ENCODE measurements at places on chromosomes 1 and 21. TPM values are rescaled to one million over a fixed set of nuclear protein-coding genes. Genes with fewer than 3 reads are reported as not detected.

Gene ADPRS
- 9.0 TPM for total RNA-seq

Gene CCDC27
- not detected for total RNA-seq

Gene CYP4X1
- 2.4 TPM for total RNA-seq

- DNase-seq = no peak
Measured at GRCh38 chr1:52041551-52042185, 8.1 kb upstream of the KTI12 start.

Gene GPR25
- not detected for total RNA-seq

GRCh38 chr1:178723546-178723945 is 1.5 kb upstream of the RALGPS2 start:
- DNase-seq = no peak

- DNase-seq = no peak
Measured at GRCh38 chr21:24147674-24148073, 1459.6 kb downstream of the MRPL39 start.

GRCh38 chr1:201397675-201398074 is 1.4 kb downstream of the LAD1 start:
- peak; percentile 74 for DNase-seq

Gene DCLRE1B
- total RNA-seq = 1.6 TPM

DNA sequence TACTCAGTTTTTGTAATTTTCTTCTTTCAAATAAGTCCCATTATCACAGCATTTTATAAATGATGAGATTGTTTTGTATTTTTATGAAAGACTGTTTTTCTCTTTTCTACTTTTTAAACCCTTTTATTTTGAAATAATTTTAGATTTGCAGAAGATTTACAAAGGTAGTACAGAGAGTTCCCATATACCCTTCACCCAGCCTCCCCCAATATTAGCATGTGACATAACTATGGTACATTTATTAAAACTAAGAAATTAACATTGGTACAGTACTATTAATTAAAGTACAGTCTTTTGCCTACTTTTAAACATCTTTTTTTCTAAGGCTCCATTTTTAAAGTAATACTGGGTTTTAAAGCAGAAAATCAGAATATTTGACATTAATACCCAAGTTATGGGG is 35.6 kb upstream of the LAMC2 start:
- no peak for DNase-seq

Gene CHI3L1
- total RNA-seq = 60.6 TPM

Gene TGFBR3
- 9.3 TPM for total RNA-seq

DNA sequence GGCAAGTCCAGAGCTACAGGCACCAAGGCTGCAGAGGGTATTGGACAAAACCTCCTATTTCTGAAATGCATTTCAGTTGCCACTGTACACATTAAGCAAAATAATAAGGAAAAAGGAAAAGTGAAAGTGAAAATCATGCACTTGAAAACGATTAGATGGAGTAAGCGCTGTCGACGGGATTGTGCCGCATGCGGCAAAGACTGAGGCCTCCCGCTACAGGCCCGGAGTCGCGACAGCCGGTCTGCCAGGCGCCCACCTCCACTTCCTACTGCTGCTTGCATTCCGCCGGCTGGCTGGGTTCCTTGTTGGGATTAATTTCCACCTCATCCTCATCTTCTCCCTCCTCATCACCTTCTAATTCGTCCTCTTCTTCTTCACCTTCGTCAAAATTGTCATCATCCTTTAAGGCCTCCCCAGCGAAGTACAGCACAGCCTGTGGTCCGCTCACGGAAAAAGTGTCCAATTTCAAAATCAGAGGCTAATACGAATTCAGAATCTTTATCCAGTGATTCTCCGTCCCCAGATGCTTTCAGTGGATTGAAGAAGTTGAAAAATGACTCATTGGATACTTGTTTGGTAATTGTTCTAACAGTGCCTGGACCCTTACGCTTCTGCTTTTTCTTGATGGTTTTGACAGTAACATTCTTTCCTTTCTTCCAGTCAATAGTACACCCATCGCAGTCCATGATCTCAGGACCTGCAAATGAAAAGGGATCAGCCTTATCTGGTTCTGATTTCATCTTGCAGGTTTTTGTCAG is 38.0 kb downstream of the CD58 start:
- DNase-seq = no peak

- DNase-seq = no peak
Measured at GRCh38 chr1:114690148-114690547, 5.2 kb downstream of the AMPD1 start.

DNA sequence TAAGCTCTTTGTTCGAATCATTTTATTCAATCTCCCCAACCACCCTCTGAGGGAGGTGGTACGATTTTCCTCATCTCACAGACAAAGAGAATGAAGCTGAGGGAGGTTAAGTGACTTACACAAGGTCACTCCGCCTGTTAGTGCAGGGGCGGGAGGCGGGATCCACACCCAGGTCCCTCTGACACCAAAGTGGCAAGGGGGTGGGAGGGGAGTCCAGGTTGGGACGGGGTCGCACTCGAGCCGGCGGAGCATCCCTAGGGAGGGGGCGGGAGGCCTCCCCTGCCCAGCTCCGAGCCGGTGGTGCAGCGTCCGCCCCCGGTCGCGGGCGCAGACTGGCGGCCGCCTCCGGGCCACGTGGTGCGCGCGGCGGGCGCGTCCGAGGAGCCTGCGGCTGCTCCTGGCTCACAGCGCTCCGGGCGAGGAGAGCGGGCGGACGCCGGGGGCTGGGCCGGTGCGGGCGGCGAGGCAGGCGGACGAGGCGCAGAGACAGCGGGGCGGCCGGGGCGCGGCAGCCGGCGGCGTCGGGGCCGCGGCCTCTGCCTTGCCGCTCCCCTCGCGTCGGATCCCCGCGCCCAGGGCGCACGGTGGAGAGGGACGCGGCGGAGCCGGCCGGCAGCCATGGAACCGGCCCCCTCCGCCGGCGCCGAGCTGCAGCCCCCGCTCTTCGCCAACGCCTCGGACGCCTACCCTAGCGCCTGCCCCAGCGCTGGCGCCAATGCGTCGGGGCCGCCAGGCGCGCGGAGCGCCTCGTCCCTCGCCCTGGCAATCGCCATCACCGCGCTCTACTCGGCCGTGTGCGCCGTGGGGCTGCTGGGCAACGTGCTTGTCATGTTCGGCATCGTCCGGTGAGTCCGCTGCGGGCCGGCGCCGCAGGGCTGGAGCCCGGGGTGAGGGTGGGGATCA is at the start of gene OPRD1:
Gene OPRD1, plus strand, starts transcription at position 405 of the 903 bp plus-strand sequence. Its CDS starts 214 bp downstream, at position 619.
- no peak for DNase-seq

GRCh38 chr1:89705901-89706699 is 73.2 kb downstream of the LRRC8C start:
- no peak for DNase-seq

DNA sequence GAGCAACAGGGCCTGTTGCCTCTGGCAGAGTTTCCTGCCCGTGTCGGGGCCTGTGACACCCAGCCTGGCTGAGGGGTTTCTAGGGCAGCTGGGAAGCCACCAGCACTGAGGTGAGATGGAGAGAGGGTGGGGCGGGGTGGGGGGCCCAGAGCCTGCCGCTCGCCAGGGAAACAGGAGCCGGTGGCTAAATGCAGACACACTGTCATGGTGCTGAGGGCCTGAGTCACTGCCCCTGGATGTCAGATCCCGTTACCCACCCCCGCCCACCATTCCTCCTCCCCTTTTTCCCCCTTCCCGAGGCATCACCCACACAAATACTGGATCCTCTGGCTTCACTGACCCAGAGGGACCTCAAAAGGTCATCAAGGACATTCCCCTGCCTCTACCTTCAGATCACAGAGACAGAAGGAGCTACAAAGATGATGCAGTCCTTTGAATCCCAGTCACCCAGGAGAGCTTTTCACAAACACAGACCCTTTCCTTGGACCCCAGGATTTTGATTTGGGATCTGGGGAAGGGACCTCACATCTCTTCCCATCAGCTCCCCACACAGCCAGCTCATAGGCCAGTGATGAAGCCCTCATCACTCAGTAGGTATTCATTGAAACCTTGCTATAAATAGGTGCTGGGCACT is 1.9 kb upstream of the HSPB7 start:
- no peak for DNase-seq

- DNase-seq = no peak
Measured at GRCh38 chr1:150765296-150765976, at the start of gene CTSS. TSS of gene CTSS (minus strand) at chr1:150765778. CDS start at chr1:150764763, 1,015 bp downstream.

GRCh38 chr1:90413519-90413918 is 303.6 kb downstream of the BARHL2 start:
- DNase-seq = no peak

Gene SGIP1
- 0.30 TPM for total RNA-seq

DNA sequence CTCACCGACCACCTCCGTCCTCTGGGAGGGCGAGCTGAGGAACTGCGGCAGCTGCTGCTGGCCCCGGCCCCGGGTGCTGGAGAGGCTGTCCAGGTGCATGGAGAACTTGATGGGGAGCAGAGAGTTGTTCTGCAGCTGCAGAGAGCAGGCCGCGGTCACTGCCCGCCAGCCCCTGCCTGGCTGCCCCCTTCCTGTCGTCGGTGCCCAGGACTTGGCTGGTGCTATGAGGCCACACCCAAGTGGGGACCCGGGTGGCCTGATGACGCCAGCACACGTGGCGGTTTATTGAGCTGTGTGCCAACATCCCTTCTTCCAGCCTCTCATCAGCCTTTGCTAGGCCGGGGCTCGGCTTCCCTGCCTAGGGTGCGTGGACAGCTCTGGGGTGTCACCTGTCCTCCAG is 5.3 kb upstream of the TMEM52 start:
- DNase-seq = no peak

- DNase-seq = no peak
Measured at GRCh38 chr1:55168353-55168752, 46.8 kb downstream of the USP24 start.

GRCh38 chr1:241560146-241560848 is 28.1 kb downstream of the KMO start:
- DNase-seq = no peak

DNA sequence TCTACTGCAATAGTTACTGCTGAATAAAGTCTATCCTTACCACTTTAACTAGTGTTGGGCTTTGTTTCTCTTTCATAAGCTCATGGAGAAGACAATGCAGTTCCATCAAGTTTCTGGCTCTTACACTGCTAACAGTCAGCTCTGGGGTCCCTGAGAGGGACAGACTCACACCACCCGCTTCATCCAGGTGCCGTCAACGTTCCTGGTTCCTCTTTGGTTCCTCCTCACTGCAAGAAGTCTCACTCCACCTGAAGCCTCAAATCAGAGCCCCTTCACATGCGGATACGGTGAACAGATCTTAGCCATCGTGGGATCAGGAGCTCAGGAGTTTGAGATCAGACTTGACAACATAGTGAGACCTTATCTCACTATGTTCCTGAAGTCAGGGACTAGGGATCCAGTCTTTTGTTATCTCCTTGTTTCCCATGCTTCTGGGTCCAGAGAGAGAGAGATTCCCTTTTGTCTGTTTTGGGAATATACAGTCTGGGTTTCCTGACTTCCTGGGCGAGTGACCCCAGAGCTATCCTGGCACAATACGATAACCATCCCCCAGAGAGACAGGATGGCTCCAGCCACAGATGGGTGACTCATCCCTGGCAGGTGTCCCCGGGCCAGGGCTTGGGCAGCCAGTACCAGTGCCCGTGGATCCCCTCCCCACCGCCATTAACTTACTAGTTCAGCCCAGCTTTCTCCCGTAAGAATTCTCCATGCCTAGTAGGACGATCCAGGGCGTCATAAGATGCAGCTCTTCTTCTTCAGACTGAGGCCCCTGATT is 14.3 kb upstream of the PCP4 start:
- no peak for DNase-seq

- DNase-seq = no peak
Measured at GRCh38 chr1:60133848-60134247, 60.3 kb upstream of the C1orf87 start.

- DNase-seq = peak; percentile 78
Measured at GRCh38 chr1:54081306-54082270, 28.2 kb downstream of the TCEANC2 start.

DNA sequence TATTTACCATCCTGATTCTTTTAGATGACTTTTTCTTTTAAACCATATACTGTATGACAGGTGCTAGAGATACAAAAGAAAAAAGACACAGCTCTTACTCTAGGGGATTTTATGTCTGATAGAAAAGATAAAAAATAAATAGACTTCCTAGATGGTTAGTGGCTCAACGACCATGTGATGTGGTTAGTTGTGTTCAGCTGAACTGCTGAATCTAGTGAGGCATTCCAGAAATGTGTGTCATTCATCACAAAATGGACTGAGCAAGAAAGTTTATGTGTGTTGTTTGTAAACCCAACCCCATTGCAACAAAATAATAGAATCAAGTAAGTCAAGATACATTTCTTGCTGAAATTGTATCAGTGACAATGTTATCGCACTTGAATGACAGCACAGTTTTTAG is 205.8 kb upstream of the LYPLAL1 start:
- DNase-seq = no peak

- DNase-seq = no peak
Measured at GRCh38 chr1:22387919-22388580, 63.6 kb upstream of the ZBTB40 start.

GRCh38 chr1:4621646-4622045 is 32.8 kb upstream of the AJAP1 start:
- DNase-seq = no peak

Gene CCDC181
- total RNA-seq = not detected

Gene FAM229A
- 10.0 TPM for total RNA-seq

Gene SOX13
- total RNA-seq = 33.8 TPM

Gene TMEM54
- 6.1 TPM for total RNA-seq

- DNase-seq = no peak
Measured at GRCh38 chr21:44667612-44668011, 885 bp upstream of the KRTAP12-2 start.

Gene HAO2
- total RNA-seq = 206 TPM

- DNase-seq = no peak
Measured at GRCh38 chr1:17885663-17886320, 130.7 kb downstream of the ACTL8 start.

GRCh38 chr21:25189497-25189896 is 417.8 kb downstream of the MRPL39 start:
- DNase-seq = no peak
